ENCODE measurements at places on chromosomes 7 and 10.

GRCh38 chr10:98582363-98582762 is 135.6 kb upstream of the HPS1 start:
- no peak for DNase-seq

GRCh38 chr10:129815898-129816655 is 148.0 kb downstream of the EBF3 start:
- no peak for DNase-seq

DNA sequence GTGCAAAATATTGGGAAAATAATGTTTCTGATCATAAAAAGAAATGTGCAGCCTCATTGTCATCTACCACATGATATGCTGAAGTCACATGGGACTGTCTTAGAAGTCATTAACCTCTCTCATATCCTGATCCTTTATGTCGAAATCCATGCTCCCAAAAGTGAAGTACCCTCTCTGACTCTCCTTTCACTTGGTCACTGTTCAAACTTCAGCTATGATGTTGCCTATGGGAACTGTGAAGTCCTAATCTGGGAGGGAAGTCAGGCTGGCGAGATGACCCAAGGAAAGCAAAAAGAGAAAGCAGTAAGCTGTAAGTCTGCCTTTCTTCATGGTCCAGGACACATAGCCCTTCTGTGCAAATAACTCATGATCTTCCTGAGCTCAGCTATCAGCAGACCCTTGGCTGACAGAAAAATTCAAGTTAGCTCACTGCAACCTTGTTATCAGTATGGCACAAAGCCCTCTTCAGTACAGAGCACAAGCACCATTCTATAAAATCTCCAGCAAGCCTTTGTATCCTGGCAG is 29.5 kb downstream of the WASL start:
- DNase-seq: no peak

DNA sequence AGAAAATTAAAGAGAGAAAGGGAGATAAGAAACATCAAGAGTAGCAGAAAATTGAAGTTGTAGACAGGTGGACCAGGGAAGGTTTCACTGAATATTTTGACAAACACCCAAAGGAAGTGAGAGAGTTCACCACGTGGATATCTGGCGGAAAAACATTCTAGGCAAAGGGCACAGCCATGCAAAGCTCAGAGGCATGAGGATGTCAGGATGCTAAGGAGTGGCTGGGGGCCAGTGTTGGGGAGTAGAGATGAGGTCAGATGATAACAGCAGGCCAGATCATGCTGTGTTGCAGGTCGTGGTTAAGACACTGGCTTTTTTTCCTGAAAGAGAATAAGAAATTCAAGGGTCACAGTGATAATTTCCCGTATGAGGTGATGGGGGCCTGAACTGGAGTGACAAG is 181.9 kb downstream of the DGKI start:
- no peak for DNase-seq

GRCh38 chr10:29849886-29850285 is 209.5 kb downstream of the JCAD start:
- no peak for DNase-seq

- DNase-seq: no peak
Observed at GRCh38 chr10:58660575-58661255, 148.0 kb downstream of the BICC1 start.

DNA sequence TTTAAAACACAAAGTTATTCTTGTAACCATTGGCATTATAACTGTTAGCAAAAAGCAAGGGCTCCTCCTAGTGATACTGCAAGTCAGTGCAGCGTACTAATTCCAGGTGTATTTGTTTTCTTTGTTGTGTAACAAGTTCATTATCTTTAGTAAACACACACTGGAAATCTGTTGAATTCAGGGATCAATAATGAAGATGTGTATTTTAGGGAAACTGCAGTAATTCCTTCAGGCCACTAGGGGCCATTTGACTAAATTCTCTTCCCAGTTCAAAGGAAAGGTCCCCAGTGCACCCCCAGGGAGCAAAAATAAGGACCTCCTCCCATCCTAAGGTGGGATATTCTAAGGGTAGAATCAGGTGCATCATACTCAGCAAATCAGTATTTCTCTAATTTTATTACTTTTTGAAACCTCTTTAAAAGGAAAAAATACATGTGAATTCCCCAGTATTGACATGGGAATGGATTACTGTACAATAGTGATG is 158.6 kb upstream of the LYZL1 start:
- no peak for DNase-seq

DNA sequence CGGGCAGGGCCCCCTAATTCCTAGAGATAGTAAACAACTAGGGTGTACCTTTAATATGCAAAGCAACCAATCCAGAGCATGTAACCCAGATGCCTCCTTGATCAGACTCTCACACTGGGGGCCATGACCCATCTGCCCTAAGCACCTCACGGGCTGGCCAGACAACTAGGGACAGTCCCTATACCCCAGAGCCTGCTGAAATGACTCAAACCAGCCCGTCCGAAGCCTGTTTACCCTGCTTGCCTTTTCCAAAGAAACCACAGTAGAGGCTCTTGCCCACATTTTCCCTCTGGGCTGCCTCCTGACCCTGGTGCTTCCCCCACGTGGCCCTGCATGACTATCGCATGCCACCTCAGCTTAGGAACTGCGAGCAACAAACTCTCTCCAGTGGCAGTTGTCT is 46.2 kb downstream of the RGS10 start:
- DNase-seq: peak; percentile 31

- DNase-seq: no peak
Observed at GRCh38 chr10:78688901-78689583, 379.7 kb upstream of the ZMIZ1 start.

- no peak for DNase-seq
Observed at GRCh38 chr10:118908557-118909256, 120.8 kb upstream of the NANOS1 start.

- DNase-seq: no peak
Observed at GRCh38 chr10:133007360-133007858, 65.0 kb upstream of the CFAP46 start.

DNA sequence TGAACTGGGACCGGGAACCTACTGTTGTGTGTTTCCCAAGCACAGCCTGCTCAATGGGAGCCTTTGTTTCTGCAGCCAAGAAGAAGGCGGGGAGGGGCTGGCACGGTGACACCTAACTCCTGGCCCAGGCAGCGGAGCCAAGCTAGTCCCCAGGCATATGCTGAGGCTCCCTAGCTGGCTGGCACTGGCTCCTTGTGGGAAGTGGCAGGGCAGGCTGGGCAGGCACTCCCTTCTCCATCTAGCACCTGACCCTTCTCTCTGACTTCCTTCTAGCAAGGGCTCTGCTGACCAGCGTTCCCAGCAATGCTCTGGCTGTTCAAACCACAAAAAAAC is 325.0 kb downstream of the PLXNA4 start:
- no peak for DNase-seq

- no peak for DNase-seq
Observed at GRCh38 chr10:49037187-49037586, 78.1 kb downstream of the VSTM4 start.

GRCh38 chr7:20312562-20312961 is 18.1 kb upstream of the ITGB8 start:
- DNase-seq: no peak

DNA sequence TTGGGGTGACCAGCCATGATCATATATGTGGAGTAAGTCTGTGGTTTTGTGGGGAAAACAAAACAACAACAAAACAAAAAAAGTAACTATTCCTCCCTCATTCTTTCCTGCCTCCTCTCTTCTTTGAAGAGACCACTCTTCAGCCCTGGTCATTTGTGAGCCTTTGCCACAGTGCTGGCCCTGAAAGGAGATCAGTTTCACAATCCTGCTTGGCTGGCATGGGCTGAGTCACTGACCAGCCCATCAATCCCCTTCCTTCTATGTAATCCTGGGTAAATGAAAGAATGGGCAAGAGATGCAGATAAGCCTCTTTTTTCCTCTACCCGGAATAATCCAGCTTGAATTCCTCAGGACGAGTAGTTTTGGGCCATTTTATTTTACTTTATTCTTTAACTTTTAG is 13.6 kb downstream of the CSTF2T start:
- DNase-seq: no peak

DNA sequence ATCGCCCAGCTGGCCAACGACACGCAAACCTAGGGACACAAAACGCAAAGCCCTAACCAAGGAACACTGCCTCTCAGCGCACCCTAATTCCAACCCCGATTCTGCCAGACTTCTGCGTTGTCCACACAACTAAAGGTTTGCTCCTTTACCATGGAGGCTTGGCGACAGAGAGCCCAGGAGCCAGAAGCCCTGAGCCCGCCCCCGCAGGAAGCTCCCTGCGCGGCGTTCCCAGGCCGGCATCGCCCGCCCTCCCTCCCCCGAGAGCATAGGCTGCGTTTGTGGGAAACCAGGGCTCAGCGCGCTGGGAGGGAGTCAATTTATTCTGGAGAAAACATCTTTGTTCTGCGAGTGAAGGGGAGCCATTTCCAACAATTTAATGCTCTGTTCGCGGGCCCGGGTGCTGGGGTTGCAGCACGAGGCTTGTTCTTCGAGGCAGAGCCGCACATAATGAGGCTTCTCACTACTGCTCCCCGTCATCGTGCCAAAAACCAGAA is 103.9 kb downstream of the GRID1 start:
- DNase-seq: no peak

DNA sequence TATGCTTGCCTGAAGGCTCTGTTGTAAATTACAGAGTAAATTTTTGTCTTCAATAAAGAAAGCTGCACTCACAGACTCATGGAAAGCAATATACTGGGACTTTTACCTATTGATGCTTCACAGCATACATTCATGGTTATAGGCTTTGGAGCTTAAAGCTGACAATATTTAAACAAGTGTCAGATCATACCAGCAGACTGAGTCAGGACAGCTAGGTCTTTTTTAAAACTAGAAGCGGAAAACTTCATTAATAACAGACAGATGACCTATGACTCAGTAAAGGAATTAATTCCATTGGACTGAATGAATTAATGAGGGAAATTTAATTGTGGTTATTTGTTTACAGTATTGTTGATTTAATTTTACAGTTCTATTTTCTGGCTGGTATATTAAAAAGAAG is 165.8 kb upstream of the DGKB start:
- DNase-seq: no peak

- no peak for DNase-seq
Observed at GRCh38 chr10:20406281-20407104, 490.6 kb downstream of the NEBL start.

DNA sequence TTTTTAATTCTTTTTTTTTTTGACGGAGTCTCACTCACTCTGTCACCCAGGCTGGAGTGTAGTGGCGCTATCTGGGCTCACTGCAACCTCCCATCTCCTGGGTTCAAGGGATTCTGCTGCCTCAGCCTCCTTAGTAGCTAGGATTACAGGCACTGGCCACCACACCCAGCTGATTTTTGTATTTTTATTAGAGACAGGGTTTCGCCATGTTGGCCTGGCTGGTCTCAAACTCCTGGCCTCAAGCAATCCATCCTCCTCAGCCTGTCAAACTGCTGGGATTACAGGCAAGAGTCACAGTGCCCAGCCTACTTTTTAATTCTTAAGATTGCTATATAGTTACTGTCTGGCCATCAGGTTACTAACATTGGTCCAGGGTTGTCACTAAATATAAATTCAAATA is 59.6 kb downstream of the ZNF277 start:
- no peak for DNase-seq

GRCh38 chr7:131543298-131543697 is 13.1 kb downstream of the PODXL start:
- DNase-seq: no peak

- DNase-seq: no peak
Observed at GRCh38 chr10:34816501-34817002, 1.5 kb upstream of the PARD3 start.

DNA sequence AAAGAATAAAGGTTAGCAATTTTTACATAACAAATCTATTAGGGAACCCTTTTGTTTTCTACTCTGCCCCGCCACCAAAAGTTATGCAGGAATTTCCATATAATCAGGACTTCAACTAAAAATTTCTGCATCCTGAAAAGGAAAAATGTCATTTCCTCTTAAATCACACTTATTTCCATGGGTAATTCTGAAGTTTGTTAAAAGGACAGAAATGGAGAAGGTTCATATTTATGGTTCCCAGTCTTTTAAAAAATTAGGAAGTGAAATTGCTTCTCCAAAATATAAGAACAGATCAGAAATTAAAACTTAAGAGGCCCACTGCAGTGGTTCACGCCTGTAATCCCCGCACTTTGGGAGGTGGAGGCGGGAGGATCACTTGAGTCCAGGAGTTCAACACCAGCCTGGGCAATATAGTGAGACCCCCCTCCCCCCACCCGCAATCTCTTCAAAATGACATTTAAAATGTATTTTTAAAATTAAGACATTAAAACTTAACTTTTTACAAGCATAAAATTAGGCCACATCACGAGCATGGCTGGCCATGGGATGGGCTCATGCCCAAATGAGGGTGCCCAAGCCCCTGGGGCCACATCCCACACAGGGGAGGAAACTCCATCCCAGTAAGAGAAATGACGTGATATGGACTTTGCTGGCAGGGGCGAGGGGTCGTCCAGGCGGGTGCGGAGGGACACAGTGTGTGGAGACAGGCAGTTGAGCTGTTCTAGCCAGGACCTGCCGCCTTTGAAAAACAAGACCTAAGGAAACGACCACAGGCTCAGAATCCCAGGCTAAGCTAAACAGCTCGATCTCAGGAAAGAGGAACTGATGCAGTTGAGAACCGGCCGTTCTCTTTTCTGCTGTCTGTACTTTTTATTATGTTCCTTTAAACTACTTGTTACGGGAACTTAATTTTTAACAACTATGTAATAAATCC is 51.3 kb upstream of the NFE2L3 start:
- DNase-seq: no peak

- no peak for DNase-seq
Observed at GRCh38 chr10:108360187-108360586, 1195.7 kb upstream of the SORCS1 start.

GRCh38 chr7:141409801-141410329 is 141.3 kb upstream of the AGK start:
- DNase-seq: no peak

DNA sequence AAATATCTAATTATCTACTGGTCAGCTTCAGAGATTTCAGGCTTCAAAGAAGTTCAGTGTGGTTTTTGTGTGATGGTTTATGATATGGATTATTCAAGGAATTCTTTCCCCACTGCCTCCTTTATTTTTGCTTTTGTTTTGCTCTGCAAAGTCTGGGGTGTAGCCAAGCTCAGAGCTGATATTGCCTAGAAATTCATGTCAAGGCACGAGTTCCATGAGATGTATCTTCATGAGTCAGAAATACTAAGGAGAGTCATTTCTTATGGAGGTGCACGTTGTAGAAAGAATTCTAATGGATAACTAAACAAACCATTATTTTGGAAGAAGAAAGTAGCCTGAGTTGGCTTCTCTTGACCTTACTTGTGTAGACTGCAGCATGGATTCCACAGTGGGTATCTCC is 37.4 kb downstream of the VIM start:
- DNase-seq: no peak

GRCh38 chr10:1117651-1118050 is 61.5 kb downstream of the WDR37 start:
- peak; percentile 19 for DNase-seq

DNA sequence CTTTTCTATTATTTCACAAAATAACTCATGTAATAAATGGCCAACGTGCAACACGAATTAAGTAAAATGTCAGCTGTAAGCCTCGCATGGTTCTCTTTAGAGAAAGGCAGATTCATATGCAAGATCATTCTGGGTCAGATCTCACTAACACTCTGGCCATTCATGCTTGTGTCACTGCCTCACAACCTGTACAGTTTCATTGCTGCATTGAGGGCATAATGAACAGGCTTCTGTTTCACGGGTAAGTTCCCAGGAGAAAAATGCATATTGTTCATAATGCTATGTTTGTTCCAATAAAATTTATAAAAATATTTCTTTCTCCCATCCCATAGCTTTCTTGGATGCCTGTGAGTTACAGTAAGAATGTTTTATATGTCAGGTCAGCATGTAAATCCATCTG is 734.0 kb upstream of the ANKRD30A start:
- DNase-seq: no peak
